ENCODE measurements at places on chromosomes 5 and 9.

DNA sequence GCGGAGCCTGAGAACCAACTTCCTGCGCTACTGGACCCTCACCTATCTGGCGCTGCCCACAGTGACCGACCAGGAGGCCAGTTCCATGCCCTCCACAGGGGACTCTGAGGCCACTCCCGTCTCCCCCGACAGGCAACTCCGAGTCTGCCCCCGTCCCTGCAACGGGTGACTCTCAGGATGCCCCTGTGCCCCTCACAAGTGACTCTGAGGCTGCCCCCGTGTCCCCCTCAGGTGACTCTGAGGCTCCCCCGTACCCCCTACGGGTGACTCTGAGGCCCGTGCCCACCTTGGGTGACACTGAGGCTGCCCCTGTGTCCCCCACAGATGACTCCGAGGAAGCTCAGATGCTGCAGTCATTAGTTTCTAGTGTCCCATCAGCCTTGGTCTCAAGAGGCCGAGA, 25.1 kb downstream of the CEL start:
- DNase-seq: no peak

DNA sequence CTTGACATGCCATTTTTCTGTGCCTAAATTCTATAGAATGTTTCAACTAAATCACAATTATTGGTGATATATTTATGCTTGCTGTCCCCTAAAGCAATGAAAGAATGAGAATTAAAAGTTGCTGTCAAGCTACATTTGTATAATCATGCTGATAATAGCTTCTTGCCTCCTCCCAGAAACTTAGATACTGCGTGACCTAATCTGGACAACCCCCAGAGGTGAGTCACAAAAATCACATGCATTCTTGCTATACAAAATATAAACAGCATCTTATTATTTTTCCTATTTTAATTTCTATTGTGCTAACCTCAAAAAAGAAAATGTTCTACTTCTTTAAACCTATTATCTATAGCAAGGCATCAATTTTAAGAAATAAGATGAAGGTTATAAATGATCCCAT, 995.8 kb upstream of the ACO1 start:
- no peak for DNase-seq

GRCh38 chr5:157187046-157187754, 6.6 kb downstream of the ITK start:
- DNase-seq: no peak

- no peak for DNase-seq
Observed at GRCh38 chr9:117783828-117784227, 79.6 kb downstream of the TLR4 start.

DNA sequence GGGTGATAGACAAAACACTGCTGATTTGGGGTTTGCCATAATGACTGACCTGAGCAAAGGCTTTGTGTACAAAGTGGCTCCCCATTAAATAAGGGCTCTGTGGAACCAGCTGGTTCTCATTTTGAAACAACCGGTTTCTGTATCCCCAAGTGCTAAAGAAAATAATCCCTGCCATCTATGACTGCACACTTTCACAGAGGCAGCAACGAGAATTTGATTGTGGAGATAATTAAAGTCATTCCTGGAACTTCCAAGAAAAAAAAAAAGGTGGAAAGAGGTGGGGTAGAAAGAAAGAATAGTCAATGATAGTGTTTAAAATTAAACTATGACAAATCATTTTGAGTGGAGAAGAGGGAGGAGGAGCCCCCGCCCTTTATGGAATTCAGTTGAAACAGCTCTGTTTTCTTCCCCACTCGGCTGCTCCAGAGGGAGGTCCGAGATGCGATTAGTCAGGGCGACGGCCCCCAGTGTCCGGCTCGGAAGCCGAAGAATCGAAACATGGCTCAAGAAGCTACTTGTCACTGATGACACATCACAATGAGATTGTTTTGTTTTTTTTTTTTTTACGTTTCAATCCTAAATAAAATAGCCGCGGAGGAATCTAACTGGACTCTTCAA, 38.4 kb downstream of the EBF1 start:
- DNase-seq: no peak

Measured in retinal pigment epithelial cell (primary cell).